ENCODE measurements at places on chromosomes 11 and 22.

- no peak for DNase-seq
These were observed 19.4 kb downstream of the APLP2 start for GRCh38 chr11:130088919-130089673.

DNA sequence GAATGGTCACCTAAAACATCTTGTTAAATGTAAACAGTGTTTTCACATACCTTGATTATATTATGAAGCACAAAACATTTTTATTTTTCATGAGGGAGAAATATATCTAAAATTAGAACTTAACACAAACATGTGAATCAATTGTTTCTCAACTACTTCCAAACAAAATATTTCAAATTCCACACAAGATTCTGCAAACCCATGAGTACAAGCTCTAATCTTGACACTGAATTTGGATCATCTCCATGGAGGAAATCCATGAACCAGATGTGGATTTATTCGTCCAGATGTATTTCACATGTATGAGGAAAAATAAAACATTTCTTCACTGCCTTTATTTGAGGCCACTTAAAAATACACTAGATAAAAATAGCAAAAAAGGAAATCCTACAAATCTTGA is 184.2 kb downstream of the SBF2 start:
- no peak for DNase-seq

GRCh38 chr11:83205608-83206185 is 12.2 kb downstream of the ANKRD42 start:
- no peak for DNase-seq

DNA sequence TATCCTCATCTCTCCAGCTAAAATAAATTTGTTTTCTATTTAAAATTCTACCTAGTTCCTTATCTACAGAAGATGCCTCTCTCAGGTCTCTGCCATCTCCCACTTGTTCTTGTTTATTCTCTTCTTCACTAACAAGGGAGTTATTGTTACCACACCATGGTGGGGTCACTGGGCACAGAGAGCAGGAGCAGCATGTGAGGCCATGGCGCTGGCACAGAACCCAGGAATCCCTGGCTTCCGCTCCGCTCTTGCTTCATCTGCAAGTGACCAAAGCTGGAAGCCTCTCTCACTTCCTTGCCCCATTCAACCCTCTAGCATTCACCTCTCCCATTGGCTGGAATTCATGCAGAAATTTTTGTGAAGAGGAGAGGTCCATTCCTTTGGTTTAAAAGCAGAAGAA is 190.7 kb upstream of the NCAM1 start:
- no peak for DNase-seq

GRCh38 chr11:110763249-110764011 is 51.2 kb upstream of the ARHGAP20 start:
- DNase-seq: no peak

GRCh38 chr11:103322821-103323220 is 213.6 kb downstream of the DYNC2H1 start:
- DNase-seq: no peak

DNA sequence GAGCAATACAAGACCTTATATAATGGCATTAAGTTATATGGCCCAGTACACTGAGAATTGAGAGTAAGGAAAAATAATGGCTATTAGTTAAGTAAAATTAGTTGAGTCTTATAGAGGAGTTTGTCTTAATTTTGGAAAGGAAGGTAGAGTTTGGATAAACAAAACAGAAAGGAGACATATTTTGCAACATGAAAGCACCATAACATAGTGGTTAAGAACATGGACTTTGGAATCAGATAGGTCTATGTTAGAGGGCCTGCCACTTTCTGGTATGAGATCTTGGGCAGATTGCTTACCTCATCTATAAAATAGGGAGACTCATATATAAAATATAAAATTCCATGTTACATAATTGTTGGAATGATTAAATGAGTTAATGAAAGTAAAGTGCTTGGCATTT is 68.9 kb downstream of the CSTPP1 start:
- DNase-seq: no peak

DNA sequence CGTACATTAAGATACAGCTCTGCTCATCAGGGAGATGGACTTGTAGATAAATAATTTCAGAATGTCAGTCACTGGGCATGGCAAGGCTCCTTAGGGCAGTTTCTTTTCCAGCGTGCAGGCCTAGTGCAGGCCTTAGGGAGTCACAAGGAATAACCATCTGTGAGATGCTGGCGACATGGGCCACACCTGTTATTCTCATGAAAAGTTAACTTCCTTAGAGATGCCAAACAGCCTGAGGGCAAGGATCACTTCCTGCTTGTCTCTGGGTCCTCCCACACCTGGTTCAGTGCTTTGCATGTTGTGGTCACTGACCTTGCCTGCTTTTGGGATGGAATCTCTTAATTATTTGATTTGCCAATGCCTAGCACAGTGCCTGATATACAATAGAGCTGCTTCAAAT is 70.6 kb downstream of the ST3GAL4 start:
- DNase-seq: no peak
